ENCODE measurements at places on chromosomes 11 and 22. TPM values are rescaled to one million over a fixed set of nuclear protein-coding genes. Genes with fewer than 3 reads are reported as not detected.

GRCh38 chr11:79195209-79195608, 245.6 kb downstream of the TENM4 start:
- DNase-seq = no peak

DNA sequence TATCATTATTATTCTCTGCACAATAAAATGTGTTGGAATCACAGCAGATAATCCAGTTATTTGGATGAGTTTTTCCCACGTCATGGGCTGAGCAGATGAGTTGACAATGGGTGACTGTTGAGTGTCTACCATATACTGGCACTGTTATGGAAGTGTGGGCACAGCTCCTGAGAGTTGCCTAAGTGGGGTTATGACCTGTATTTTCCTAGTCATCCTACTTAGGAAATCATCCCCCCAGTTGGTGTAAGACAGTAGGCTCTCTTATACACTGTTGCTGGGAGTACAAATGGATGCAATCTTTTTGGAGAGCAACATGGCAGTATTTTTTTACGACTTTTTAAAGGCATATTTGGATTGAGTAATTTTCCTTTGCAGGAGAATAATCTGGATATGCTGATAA, 66.4 kb downstream of the TRAF6 start:
- DNase-seq = no peak

DNA sequence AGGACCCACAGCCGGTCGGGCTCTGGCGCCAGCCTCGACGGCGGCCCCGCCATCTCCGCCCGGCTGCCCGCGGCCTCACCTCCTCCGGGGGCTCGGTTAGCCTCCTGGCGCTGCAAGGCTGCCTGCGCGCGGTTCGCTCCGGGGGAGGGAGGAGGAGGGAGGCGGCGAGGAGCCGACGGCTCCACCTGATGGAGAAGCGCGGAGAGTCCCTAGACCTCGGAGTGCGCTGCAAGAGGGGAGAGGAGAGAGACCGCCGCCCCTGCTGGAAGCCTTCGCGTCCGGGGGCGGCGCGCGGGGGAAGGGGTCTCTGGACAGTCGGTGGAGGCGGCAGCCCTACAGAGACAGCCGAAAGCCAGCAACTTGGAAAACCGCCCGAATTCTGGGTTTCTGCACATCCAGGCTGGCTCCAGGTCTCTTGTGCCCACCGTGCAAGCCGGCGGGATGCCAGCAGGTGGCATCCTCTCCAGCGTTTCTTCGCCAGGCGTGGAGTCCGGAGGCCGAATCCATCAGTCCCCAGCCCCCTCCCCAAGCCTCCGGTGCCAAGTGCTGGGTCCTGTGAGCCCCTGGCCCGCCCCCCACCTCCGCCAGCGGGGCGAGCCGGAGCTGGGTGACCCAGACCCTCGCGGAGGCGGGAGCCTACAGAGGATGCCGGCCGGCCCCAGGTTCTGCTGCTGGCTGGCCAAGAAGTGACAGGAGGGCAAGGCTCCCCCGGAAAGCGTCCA, 2.9 kb upstream of the KIRREL3 start:
- DNase-seq = no peak

- no peak for DNase-seq
These were observed 1.4 kb downstream of the POGLUT3 start for GRCh38 chr11:108496643-108497256.

The KLHDC7B gene
- 0.31 TPM for total RNA-seq

The APOL5 gene
- 1.2 TPM for total RNA-seq

The CBL gene
- 59.1 TPM for total RNA-seq

Measured in OCI-LY7 (cell line).